Fibroblast of the conjunctiva (primary cell): ENCODE measurements at places on chromosomes 2 and 18.

- peak; percentile 57 for DNase-seq
Observed at GRCh38 chr2:120531863-120532600, 186.1 kb downstream of the INHBB start.

- DNase-seq = no peak
Observed at GRCh38 chr2:175062787-175063585, 57.8 kb upstream of the CHN1 start.

DNA sequence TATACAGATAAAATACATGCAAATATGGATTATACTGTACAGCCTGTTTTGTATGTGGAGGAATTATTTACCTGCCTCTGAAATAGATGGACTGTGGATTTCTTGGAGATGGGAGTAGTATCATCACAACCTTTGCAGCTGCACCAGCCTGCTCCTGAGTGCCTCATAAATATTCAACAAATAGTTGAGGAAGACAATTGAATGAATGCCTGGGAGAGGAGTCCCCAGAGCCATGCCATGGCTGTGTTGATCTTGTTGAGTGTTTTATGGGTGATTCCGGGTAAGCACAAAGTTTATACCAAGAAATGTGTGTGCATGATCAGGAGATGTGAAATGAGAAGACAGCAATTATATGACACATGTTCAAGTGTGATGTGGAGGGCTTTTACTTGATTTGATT, 225.0 kb downstream of the FHOD3 start:
- DNase-seq = no peak

GRCh38 chr2:62309081-62309464, 113.2 kb downstream of the B3GNT2 start:
- no peak for DNase-seq

- no peak for DNase-seq
Observed at GRCh38 chr2:220701115-220701514, 871.0 kb downstream of the EPHA4 start.

GRCh38 chr2:240922245-240922981, 16.3 kb downstream of the CROCC2 start:
- no peak for DNase-seq

DNA sequence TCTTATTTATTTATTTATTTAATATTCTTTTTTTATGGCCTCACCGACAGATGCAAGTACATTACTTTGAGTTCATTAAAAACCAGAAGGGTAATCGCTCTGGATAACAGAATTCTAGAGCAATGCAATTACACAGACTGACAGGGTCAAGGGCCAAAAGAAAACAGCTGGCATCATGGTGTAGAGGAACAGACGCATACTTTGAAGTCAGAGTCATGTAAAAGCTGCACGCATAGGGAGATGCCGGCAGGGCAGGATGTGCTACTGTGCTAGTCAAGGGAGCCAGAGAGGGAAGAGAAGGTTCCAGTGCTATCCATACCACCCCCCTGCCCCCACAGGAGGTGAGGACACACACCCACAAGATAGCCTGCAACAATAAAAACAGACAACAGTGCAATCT, 115.2 kb upstream of the TFCP2L1 start:
- DNase-seq = peak; percentile 41

GRCh38 chr18:36476433-36476832, 178.9 kb downstream of the FHOD3 start:
- DNase-seq = no peak

- DNase-seq = peak; percentile 46
Observed at GRCh38 chr2:188369365-188369764, 77.7 kb downstream of the GULP1 start.

DNA sequence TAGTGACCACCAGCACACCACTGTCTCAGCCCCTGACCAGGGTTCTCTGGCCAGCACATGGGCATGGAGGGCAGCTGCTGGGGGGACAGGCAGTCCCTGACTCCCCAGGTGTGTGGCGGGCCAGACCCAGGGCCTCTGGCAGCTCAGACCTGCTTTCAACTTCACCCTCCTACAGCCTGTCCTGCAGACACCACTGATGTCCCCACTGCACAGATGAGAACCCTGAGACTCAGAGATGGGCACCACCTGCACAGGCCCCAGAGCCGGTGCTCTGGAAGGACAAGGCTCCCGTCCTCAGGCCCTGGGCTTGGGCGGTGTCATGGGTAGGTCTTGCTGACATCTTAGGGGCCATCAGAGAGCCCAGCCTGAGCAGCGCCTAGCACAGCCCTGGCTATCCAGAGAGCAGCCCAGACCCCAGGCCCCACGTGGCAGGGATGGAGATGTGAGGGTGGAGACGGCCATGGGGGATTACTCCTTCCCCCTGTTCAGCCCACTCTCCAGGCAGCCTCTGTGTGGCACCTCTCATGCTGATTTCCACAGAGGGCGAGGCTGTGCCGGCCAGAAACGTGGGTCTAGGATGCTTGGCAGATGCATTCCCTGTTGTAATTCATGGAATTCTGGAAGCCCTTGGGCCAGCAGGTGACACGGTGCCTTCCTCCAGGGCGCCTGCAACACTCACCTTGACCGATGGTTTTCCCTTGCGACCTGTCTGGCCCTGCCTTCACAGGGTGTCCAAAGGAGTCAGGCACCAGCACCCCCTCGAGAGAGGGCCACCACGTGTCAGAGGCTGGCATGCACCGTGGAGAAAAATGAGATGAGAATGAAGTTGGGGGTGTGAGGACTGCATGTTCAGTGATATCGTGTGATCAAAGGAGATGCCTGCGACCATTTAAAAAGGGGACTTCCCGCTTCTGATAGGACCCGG, 61.2 kb upstream of the GLI2 start:
- no peak for DNase-seq

DNA sequence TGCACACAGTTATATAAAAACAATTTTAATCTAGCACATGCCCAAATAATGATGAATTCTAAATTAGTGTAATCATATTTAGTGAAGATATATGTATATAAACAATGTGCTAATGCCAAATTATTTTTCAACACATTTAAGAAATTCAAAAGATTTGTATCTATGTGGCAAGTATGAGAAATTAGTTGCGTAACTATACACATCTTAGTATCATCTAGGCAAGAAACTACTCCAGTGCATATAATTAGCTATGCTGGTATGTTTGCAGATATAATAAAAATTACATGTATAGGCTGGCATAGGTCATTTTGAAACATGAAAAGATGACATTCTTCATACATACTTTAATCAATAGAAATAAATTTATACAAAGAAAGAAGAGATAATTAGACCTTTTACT, 252.0 kb upstream of the VWC2L start:
- no peak for DNase-seq

- no peak for DNase-seq
Observed at GRCh38 chr2:169946546-169946945, 119.3 kb downstream of the UBR3 start.

DNA sequence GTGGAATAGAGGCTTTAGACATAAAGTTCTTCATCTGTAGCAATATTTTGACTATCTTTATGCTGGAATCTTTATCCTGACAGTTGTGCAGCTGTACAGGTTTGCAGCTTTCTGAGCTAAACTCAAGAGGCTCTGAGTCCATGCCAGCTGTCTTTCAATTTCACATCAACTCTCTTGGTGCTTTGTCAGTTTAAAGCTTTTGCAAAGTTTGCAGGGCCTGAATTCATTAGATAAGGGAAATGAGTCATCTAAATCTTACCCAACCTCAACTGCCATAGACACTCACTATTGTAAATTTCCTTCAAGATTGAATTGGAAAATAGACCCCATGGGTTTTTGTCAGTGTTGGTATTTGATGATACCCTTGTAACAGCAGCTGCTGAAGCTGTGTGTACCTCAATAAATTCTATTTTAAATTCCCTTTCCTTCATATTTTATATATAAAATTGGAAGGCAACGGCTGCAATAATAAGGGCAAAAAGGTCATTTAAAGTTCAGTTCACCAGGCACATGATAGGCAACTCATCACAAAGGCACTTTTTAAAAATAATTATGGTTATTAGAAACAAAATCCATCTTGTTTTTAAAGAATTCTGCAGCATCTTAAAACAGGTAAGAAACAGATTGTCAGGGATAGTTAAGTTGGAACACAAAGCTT, 169.9 kb upstream of the SLC39A10 start:
- DNase-seq = no peak

- DNase-seq = no peak
Observed at GRCh38 chr18:48170651-48171050, 238.5 kb downstream of the ZBTB7C start.

- DNase-seq = no peak
Observed at GRCh38 chr2:84456156-84456555, 2.9 kb downstream of the SUCLG1 start.

GRCh38 chr2:368386-368785, 80.5 kb upstream of the ALKAL2 start:
- no peak for DNase-seq

GRCh38 chr2:238286551-238286950, 1.9 kb downstream of the PER2 start:
- peak; percentile 64 for DNase-seq

DNA sequence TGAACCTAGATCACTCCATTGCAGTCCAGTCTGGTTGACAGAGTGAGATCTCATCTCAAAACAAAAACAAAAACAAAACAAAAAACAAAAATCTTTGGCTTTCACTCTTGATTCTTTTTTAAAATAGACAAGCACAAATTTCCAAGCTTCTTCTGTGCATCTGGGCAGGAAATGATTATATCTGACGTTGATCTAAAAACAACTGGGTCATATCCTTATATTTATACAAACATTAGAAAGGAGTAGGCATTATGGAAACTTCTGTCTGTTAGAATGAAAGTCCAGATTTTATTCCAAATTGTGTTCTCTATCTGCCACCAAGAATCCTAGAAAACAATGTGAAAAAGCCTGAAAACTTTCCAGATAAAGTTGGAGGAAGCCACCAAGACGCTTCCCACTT, 26.2 kb upstream of the PMAIP1 start:
- no peak for DNase-seq

DNA sequence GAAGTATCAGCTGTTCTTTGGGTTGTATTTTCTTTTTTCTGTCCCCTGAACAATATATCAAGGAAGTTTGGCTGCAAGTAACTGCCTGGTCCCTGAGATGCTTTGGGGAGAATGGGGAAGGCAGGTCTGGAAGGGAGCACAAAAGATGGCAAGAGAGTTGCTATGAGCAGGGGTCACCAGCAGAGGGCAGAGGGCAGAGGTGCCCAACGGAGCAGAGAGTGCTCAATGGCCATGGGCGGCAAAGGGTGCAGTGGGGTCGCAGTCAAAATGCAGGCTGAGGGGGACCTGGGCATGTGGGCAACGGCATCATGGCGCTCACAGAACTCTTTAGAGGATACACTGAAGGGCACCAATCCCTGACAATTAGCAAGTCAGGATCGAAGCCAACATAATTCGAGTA, 107.7 kb upstream of the ATP8B1 start:
- DNase-seq = no peak

DNA sequence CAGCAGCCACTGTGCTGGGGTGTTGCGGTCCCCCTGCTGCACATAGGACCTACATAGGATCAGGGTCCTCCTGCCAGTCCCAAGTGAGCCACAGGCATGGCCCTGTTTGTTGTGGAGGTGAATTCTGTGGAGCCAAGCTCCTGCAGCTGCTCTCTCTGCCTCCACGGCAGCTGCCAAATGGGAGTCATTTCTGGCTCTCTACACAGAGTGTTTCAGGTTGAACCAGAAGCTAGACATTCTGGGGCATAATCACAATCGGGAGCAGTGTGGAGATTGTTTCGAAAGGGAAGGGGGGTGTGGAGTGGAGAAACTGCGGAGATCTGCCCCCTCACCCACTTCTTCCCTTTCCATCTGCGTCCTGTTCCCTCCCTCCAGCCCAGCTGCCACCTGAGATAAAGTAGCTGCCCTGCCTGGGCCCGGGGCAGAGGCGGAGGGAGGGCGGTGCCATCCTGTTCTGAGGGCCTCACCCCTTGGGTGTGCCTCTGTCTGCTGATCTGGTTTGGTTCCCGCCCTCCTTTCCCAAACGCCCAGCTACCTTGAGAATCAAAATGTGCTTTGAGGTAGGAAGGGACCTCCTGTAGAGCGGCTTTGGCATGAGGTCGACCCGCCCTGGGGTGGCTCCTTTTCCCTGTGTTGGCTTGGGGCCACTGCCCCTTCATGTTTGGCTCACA, 139.4 kb downstream of the WDSUB1 start:
- DNase-seq = no peak

DNA sequence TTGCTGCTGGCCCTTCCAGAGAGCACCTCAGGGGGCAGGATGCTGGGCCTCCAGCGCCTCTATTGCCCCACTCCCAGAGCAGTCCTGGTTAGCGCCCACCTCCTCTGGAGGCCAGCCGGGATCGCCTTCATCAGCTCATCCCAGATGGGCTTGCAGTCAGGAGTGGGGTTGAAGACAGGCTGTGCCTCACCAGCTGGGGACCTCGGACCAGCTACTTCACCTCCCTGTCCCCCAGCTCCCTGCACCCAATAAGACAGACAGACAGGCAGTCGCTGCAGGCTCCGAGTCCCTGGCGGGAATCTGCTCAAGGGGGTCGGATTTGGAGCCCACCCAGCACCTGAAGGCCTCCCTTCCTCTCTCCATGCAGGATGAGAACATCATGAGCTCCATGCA, 18.9 kb upstream of the FAHD2A start:
- no peak for DNase-seq

DNA sequence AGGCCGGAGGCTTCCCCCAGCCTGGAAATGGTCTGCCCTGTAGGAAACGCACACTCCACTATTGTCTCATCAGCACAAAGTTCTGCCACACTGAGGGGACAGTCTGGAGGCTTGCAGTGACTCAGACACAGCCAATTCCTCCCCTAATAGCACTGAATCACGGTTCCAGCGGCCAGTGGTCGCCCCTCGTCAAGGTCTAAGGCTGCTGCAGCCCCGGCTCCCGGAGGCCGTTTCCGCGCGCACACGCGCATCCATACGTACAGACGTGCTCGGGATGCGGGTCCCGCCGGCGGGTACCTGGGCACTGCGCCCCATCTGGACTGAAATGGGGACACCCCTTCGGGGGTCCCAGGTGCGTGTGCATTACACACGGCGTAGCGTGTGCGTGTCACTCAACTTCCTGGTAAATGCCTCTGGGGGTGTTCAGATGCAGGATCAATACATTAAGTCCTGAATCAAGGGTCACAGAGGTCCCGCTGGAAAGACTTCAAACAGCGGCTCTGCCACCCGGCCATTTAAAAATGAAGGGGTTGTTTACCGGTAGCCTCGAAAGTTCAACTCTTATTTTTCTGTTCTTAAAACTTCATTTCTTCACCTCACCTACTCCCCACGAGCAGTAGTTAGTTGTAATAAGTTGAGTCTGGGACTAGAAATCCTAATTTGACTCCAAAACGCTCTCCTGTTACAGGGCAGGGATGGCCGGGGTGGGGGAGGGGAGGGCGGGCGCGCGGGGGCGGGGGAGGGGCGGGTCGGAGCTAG, 572 bp upstream of the ZNF516 start:
- DNase-seq = no peak

GRCh38 chr2:225821351-225821750, 421.8 kb downstream of the NYAP2 start:
- no peak for DNase-seq

GRCh38 chr2:118613737-118614136, 233.7 kb downstream of the EN1 start:
- DNase-seq = no peak

GRCh38 chr2:61793389-61793836, 60.4 kb downstream of the FAM161A start:
- DNase-seq = peak; percentile 43

DNA sequence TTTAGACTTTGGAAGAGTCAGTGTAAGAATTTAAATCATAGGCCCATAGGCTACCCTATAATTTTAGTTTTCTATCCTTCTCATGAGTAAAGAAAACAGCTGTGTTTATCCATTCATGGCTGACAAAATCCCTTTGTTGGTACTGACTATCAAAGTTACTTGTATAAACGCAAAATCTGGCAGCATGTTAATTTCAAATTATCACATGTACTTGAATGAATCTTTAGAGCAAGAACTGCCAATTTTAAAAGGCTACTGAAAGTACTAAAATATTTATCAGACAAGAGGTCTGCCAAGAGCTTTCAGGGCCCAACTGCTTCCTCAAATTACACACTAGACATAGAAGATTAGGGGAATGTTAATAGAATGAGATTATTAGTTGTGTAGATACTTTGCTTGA, 66.6 kb downstream of the MYL12B start:
- DNase-seq = no peak
